GM20000 (cell line): ENCODE measurements at places on chromosomes 3 and 15.

- no peak for DNase-seq
Measured at GRCh38 chr3:76615719-76616118, 424.2 kb upstream of the ROBO2 start.

GRCh38 chr3:146498002-146498736 lies 28.8 kb upstream of the PLSCR2 start:
- no peak for DNase-seq

GRCh38 chr3:169400874-169401273 lies 262.6 kb downstream of the MECOM start:
- no peak for DNase-seq

- DNase-seq: no peak
Measured at GRCh38 chr3:160444411-160444810, 5.2 kb downstream of the TRIM59 start.

DNA sequence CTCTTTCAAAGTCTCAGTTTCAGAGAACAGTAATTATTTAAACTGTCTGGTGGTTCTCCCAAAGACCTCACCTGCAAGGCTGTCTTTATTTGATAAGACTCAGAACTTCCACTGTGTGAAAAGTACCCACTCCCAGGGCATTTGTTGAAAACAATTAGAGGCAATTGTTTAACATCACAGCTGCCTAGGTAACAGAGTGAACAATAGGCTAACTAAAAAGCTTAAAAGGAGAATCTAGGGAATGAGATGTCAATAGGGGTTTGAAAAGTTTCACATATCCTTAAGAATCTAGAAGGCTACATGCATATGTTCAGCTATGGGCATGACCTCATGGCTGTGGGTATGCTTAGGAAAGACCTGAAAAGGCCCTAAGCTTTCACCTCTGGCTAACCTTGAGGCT lies 2.9 kb upstream of the STRIT1 start:
- no peak for DNase-seq

GRCh38 chr15:29854413-29854812 lies 32.1 kb upstream of the TJP1 start:
- DNase-seq: no peak

DNA sequence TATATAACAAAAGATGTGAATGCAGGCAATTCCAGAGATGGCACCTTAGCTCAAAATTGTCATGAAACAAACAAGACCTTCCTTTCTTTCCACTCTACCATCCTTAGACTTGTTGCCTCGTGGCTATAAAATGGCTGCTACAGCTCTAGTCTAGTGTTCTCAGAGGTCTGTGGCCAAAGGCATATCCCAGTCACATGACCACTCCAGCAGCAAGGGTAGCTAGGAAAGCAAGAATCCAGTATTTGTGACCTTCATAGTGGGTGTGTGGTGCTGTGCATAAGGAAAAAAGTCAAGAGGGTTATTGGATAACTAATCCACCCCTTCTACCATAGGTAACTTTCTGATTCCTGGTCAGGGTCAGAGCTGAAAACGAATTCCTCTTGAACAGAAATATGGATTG lies 27.1 kb upstream of the LIPC start:
- no peak for DNase-seq

DNA sequence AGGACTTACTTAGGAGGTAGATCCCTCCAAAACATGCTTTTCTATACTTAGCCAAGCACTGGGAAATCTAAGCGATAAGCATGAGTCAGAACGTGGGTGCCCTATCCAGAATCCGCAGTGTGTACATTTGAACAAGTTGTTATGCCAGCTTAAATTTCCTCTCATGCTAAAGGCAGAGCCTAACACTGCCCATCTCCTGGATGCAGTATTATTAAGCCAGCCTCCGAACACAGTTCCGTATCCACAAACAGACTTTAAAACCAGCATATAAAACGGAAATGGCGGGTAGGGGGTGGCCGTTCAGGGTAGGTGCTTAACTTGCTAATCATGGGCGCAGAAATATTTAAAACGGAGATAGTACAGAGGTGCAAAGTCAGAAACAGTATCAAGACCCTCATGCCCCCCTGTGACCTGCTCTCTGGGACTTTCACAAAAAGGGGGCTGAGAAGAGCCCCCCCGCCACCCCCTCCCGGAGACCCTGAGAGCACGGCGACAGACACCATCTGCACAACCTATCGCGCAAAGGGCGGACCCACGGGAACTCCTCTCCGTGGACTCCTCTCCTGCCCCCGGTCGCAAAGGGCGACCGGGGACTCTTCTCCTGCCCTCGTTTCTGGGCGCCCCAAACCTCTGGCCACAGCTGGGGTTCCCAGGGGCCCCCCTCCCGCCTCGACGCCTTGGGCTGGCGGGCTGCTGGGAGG lies 889 bp upstream of the LRRIQ4 start:
- peak; percentile 35 for DNase-seq

- no peak for DNase-seq
Measured at GRCh38 chr3:176051766-176052165, 1145.5 kb downstream of the TBL1XR1 start.

DNA sequence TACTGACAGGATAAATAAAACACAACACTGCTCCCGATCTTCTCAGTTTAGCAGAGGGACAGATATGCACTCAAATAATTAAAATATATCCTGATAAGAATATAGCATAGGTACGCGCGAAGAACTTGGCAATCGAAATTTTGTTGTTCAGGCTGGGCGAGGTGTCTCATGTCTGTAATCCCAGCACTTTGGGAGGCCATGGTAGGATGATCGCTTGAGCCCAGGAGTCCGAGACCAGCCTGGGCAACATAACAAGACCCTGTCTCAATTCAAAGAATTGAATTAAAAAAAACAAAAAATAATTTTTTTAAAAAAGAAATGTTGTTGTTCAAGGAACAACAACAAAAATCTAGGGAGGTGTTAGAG lies 7.6 kb downstream of the B2M start:
- DNase-seq: no peak

- no peak for DNase-seq
Measured at GRCh38 chr3:176714034-176714433, 483.2 kb downstream of the TBL1XR1 start.

DNA sequence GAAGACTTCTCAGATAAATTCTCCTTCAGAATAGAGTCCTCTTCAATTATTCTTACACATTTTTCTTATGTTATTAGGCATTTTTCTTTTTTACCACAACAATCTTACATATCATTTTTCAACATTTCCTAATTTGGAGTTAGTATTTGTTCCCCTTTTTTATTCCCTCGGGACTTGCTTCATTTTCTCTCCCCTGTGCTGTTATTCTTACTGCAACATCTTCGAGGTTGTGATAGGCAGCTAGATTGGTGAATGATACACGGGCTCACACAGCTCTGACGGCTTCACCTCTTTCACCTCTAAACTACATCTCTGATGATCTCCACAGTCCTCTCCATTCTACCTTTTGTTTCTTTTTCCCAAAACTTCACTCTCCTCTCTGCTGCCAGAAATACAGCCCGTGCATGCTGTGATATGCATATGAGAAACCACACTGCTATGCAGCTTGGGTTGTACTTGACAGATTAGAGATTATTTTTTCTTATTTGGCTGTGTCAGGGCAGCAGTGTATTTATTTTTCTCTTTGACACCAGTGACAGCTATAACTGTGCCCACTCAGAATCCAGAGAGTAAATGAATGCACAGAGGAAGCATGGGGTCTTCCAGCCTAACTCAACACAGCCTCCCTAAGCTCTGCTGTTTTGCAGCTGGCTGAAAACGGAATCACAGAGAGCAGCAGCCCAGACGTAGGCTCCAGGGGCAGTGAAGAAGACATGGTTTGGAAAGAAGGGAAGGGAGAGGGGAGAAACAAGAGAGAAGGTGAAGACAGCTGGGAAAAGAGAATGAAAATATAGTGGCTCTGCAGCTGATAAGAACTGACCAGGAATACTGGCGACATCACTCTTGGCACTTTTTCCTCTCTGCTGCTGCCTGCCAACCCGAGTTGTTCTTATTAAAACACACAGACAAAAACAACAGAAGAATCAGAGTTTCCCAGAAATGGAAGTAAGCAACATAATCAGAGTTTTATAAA lies 61.8 kb downstream of the SLC9A9 start:
- DNase-seq: no peak

GRCh38 chr3:157786618-157787017 lies 283.4 kb upstream of the VEPH1 start:
- no peak for DNase-seq

GRCh38 chr3:131597816-131598215 lies 95.0 kb upstream of the MRPL3 start:
- DNase-seq: no peak

GRCh38 chr3:137065381-137065780 lies 107.6 kb downstream of the IL20RB start:
- DNase-seq: no peak

GRCh38 chr3:134155446-134155845 lies 95.2 kb downstream of the RYK start:
- DNase-seq: no peak

DNA sequence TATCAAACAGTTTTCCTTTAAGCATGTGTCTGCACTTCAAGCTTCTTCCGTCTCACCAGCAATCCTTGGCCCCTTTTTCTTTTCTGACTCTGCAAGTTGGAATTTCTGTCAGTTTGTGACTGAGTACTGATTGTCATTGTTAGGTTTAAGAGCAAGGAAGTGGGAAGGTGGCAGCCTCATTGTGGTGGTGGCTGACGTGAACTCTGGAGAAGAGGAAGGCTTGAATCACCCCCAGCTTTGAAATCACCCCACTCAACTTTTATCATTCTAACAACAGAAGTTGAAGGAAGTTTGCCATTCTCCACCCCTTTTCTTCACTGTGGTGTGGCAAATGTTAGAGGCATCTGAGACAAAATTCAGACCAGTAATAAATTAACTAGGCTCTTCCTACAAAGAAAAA lies 231.6 kb upstream of the AGTR1 start:
- no peak for DNase-seq

DNA sequence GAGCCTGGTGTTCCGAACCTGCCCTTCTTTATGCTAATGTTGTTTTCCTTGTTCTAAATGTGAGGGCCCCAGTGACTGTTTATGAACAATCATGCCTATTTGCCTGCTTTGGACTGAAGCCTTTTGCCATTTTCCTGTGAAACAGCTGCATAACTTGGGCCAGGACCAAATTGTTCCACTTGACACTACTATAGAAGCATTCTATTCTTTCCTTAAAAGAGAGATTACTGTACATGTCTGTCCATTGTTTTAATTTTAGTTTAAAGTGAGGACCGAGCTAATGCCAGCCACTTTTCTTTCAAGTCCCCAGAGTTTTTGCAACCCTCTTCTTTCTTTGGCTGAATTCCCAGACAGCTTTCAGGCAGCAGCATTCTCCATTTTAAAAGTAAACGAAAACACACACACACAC lies 980.3 kb downstream of the CADM2 start:
- no peak for DNase-seq

GRCh38 chr3:61684386-61684785 lies 123.0 kb downstream of the PTPRG start:
- no peak for DNase-seq

DNA sequence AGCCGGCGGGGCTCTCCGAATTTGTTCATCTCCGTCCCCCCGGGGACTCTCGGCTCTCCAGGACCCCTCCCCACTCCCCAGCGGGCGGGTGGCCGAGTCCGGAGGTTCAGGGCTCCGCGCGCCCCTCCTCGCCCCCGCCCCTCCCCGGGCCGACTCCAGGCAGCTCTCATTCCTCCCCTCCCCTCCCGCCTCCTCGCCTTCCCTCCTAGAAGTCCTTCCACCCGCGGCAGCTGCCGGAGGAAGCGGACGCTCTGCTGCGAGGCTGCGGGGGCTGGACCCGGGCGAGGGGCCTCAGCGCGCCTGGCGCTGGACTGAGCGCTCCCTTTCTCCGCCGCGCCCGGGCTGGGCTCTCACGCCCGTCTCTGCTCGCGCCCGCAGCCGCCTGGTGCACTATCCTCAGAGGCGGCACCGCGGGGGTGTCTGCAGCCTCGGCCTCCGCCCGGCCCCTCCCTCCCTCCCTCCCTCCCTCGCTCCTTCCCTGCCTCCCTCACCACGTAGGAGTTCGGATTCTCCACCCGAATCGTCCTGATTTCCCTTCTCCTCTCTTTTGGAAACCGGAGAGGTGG lies at the start of gene ROBO2:
Gene ROBO2, plus strand, starts transcription at position 494 of the 566 bp plus-strand sequence. CDS start 687 bp downstream, outside the sequence.
- no peak for DNase-seq

DNA sequence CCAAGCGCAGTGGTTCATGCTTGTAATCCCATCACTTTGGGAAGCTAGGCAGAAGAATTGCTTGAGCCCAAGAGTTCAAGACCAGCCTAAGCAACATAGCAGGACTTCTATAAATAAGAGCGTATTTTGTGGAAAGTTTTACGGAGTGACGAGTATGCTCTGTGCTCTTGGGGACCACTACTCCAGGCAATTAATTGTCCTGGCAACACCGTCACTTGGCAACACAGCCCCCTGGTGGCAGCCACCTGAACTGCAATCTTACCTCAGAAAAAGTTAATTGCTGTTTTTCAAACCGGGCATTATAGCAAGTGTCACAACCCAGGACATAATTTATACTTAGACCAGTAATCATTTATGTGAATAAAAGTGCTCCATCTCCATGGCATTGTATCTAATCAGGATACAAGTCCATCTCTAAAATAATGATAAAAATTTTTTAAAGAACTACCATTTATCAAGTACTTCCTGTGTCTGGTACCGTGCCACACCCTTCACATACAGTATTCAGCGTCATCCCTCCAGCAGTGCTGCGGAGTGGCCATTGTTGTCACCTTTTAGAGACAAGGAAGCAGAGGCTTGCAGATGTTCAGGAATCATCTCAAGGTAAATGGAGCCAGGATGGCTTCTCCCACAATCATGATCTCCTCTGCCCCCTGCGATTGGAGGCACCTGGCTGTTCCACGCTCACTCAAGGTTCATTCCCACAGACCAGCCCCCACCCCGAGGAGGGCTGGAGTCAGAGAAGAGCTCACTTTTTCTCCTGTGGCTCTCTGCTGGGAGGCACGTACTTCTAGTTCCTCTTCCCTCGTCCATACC lies 34.5 kb downstream of the PLA2G4D start:
- DNase-seq: peak; percentile 71
